Activated T-cell treated with anti-CD3 and anti-CD28 coated beads for 4 hours (primary cell): ENCODE measurements at places on chromosomes 12 and 14.

GRCh38 chr14:78479127-78479780, 309.1 kb downstream of the NRXN3 start:
- no peak for DNase-seq

GRCh38 chr14:69769623-69770022, 2.7 kb downstream of the SRSF5 start:
- DNase-seq: no peak

DNA sequence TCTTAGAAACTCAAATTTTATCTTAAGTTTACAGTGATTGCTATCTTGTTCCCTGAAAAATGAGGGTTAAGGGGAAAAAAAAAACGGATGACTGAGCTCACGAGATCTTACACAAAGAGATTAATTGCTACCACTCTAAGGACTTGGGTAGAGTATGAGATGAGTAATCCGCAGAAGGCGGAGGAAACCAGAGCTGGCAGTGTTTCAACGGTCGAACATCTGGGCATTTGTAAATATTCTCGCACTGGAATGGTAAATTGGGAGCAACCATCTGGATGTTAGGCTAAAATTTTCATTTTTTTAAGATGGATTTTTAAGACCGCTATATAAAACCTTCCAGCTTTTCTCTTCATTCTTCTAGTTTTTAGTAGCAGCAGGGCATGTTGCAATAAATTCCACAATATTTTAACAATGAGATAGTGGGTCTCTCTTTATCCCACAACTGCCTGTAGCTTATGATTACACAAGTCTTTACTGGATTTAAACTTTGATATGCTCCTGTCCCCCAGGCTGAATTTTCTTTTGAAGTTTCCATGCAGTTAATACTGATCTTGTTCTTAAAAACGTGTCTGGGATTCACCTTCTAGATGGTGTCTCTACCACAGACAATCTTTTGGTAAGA, 1324.1 kb downstream of the AACS start:
- no peak for DNase-seq

- no peak for DNase-seq
Observed at GRCh38 chr12:109611223-109611622, 37.6 kb downstream of the MVK start.

DNA sequence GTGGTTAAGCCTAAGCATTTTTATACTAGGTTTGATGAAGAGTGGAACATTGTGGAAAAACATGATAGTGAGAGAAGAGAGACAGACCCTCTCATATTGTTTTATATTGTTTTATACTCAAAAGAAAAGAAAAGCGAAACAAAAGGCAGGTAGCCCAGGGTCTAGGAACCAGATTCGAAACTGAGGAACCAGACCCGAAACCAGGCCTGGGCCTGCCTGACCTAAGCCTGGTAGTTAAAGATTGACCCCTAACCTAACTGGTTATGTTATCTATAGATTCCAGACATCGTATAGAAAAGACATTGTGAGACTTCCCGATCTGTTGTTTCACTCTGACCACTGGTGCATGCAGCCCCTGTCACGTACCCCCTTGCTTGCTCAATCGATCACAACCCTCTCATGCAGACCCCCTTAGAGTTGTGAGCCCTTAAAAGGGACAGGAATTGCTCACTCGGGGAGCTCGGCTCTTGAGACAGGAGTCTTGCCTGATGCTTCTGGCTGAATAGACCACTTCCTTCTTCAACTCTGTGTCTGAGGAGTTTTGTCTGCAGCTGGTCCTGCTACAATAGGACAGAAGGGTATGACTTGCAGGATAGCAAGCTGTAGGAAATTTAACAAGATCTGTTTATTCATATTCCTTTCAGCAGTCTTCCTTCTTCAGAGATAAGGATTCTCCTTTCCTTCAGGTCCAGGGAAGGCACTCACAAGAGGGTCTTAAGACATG, 147.1 kb upstream of the PLEKHA5 start:
- DNase-seq: no peak
